NCI-H69 (cell line): ENCODE measurements at places on chromosomes 5 and 9.
A peak's percentile ranks its signal among the peaks of the same experiment; 100 is the strongest.

DNA sequence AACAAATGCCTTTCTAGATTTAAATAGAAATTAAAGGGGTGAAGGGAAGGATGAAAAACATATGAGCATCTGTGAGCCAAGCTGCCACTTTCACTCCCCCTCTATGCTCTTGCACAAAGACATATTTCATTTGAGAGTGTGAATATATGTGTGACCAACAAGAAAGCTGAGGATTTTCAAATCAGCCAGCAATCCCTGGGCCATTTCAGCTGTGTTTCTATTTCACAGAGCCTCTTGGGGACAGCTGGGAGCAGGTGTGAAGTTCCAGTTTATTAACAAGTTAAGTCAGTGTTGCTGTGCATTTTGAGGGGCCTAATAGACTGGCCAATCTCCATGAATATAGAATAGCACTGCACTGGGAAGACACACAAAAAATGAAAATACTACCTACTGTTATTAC is 248.7 kb upstream of the RGMB start:
- DNase-seq, result peak; percentile 67

- DNase-seq, result peak; percentile 88
These were observed 303.9 kb upstream of the EDIL3 start for GRCh38 chr5:84688566-84688965.

- DNase-seq, result no peak
These were observed 209.9 kb downstream of the AOPEP start for GRCh38 chr9:94936419-94936818.

DNA sequence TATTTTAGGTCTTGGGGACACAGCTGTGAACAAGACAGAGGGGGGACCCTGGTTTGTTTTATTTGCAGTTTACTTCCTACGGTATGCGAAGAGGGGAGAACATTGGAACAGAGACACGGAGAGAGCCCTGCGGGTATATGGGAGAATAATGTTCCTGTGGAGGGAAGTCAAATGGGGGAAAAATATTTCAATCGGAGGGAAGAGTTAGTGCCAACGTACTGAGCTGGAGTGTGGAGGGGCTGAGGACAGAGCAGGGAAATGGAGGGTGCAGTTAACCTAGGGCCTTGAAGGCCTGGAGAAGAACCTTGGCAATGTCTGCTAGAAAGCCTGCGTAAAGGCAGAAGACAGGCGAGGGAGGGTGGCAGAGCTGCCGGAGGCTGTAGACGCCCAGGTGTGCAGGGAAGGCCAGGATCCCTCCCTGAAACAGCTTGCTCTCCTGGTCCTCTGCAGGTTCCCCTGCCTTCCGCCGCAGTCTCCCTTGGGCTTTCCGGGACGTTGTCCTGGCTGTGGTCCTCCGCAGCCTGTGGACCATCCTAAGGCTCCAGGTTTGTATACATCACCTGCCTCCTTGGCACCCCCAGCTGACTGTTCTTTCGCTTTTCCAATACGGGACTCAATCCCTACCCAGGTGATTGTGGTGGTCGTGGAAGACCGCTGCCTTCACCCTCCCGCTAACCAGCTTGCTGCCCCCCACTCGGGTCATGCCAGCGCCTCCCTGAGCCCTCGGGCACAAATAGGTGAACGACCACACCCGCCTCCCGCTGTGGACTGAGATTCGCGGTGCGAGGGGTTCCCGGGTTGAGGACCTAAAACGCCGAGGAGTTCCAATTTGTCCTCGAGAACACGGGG is 1.9 kb upstream of the RACK1 start:
- no peak for DNase-seq

GRCh38 chr5:103373597-103374472 is 115.3 kb downstream of the MACIR start:
- DNase-seq, result peak; percentile 50

DNA sequence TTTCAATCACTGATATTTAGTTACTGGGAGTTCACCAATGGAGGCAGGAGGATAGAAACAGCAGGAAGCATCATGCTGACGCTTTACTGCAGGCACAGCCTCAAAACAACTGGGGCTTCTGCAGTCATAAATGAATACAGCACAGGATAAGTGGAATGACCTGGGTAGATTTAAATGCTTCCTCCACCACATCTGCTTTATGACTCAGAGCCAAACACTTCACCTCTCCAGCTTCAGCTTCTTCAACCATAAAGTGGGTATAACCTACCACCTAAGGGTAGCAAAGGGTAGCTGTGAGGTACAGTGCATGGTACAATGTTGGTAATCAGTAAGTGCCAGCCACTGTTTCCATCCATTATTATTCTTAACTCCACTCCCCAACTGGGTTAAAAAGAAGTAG is 28.4 kb downstream of the RASEF start:
- DNase-seq, result peak; percentile 81

DNA sequence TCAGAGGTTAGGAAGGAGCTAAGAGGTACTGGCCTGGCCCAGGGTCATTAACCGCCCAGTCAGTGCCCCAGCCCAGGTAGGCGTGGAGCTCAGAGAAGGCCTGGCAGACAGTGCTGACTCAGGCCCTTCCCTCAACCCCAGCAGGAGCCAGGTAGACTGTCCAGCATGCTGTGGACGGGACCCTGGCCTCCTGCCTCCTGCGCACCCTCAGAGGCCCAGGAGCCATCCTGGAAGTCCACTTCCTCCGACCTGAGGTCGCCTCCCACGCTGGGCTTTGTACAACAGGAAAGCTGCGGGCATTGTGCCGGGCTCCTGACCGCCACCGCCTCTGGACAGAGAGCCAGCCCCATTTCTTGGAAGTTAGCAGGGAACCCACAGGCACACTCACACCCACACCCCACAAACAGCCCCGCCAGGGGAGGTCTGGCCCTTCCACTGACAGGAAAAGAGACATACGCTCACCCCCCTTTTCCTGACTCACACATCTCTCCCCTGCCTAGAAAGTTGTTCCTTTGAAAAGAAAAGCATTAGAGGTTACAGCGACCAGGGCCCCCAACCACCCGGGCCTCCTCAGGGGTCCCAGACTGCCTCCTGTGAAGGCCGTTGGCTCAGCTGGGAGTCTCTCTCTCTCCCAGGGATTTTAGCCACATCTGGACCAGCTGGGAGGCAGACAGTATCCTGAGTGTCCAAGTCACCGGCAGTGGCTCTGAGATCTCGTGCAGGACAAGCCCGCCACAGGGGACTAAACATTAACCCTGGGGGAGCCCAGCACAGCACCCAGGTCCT is 7.7 kb downstream of the RALGDS start:
- no peak for DNase-seq

DNA sequence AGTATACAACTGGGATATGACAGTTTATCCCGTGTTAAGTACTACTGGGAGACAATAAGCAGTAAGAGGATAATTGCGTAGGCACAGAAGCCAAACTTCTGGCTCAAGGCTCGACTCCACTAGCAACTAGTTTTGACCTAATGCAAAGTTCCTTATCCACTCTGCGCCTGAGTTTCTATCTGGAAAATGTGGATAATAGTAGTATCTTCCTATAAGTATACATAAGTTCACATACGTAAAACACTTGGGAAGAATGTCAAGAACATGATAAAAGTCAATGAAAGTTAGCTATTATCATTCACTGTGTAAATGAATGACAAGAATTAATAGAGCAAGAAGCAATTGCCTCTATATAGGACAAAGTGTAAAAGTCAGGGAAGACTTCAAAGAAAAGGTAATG is 45.7 kb downstream of the FTMT start:
- DNase-seq, result peak; percentile 32

DNA sequence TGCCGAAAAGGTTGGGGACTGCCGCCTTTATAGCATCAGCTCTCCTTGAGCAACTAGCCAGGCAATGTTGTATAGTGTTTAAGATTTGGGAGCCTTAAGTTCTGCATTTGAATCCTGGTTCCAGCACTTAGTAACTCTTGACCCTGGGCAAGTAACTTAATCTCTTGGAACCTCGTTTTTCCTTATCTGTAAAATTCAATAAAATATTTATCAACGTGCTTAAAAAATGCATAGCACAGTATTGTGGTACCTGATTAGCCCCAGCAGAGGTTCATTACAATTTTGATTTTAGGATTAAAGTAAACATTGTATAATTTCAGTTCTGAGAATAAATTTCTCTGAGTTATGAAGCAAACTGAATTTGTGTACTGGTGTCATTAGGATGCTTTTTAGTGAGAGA is 66.4 kb downstream of the ZSWIM6 start:
- DNase-seq, result no peak

- DNase-seq, result peak; percentile 15
These were observed 21.4 kb downstream of the LHFPL2 start for GRCh38 chr5:78627175-78627574.

- no peak for DNase-seq
These were observed 88.0 kb downstream of the ARL15 start for GRCh38 chr5:54222336-54222735.

DNA sequence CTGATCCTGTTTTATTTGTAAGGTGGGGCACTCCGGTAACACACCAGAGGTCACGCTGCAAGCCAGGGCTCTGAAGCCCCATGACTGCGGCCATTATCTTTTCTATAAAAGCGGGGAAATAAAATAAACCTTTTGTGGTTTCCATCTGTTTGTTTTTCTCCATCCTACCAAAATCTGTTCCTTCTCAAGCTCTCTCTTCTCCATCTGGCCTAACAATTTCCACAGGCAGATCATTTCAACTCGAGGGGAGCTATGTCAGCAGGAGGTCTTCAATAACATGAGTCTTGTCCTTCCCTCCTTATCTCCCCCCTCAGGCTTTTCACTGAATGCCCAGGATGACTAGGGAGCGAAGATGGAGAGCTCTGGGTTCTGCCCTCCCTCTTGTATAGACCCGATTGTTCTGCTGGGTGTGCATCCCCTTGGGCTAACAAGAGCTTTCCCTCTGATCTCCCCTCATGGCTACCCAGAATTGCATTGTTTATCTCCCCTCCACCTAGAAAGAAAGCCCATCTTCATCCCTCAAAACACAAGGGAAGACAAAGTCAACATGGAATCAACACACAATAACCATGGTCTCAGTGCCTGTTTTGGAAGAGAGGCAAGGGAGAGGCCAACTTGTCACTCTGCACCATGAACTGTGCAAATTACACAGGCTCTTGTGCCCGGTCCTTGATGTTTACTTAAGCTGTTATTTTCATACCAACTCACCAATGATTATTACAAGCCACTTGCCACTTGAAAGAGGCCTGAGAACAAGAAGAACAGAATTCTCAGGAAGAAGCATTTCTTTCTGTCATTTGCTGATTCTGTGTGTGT is 187.8 kb downstream of the FANCC start:
- DNase-seq, result peak; percentile 61

- peak; percentile 51 for DNase-seq
These were observed 173.0 kb upstream of the DAPK1 start for GRCh38 chr9:87324613-87325194.

GRCh38 chr9:126869368-126869767 is 8.9 kb downstream of the ZBTB34 start:
- no peak for DNase-seq

- no peak for DNase-seq
These were observed 18.5 kb upstream of the ARSI start for GRCh38 chr5:150321211-150321610.

DNA sequence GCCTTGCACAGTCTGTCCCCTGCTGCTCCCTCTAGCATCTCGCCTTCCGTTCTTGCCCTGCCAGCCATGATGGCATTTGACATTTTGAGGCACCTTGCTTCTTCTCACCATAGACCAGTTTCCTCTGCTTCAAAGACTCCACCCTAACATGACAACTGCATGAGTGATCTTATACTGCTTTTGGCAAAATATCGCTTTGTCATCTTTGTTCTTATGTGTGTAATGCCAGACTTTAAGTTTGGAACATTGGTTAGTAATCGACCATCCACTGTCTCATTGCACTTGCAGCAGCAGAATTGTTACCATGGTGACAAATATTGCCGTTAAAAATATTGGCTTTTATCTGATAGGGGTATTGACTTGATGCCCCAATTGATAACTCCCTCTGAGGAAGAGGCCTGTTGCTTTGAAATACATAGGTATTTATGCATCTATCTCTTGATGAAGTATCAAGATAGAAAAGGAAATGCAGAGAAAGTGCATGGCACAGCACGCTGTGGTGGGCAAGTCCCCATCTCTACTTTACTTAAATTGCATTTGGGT is 6.8 kb downstream of the GARIN3 start:
- no peak for DNase-seq

- DNase-seq, result no peak
These were observed 48.3 kb upstream of the IRX4 start for GRCh38 chr5:1930880-1931603.

GRCh38 chr9:112104401-112104800 is 70.7 kb downstream of the SUSD1 start:
- DNase-seq, result peak; percentile 7

DNA sequence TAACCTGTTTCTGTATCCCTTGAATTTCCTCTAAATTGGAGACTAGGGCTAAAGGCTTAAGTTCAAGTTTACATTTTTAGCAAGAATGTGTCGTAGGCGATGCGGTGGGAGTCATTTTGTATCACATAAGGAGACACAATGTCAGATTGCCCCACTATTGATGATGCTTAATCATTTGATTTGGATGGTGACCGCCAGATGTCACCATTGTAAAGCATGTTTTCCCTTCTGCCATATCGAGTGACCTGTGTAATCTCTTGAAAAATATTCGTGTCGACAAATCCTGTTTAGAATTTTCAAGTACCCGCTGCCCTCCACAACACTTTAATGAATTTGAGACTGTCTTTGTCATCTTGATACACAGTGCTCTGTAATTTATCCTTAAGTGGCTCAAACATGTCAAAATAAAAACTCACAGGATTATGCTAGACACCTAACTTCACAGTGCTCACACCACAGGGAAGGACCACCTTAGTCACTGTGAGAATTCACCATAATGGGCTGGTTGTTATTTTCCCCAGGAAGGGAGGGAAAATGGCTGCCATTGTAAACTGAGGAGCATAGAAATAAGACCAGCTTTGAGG is 34.5 kb upstream of the SLC46A2 start:
- peak; percentile 63 for DNase-seq

GRCh38 chr5:138148811-138149210 is 9.6 kb upstream of the NME5 start:
- DNase-seq, result no peak

GRCh38 chr9:92657296-92658094 is 12.4 kb downstream of the IPPK start:
- DNase-seq, result no peak

DNA sequence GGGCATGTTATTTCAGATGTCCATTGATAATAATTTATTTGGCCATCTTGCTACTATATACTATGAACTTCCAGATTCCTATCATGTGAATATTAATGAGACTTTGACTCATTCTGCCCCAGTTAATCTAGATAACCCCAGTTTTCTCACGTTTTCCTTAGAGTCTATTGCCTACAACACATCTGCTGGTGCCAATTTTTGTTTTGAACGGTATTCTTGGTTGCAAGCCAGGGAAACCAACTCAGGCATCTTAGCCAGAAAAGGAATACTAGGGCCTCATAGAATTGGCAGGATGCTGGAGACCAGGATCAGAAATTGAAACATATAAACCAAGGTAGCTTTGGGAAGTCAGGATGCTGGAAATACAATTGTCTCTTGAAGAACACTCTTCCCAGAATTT is 28.0 kb upstream of the NPR3 start:
- DNase-seq, result no peak

DNA sequence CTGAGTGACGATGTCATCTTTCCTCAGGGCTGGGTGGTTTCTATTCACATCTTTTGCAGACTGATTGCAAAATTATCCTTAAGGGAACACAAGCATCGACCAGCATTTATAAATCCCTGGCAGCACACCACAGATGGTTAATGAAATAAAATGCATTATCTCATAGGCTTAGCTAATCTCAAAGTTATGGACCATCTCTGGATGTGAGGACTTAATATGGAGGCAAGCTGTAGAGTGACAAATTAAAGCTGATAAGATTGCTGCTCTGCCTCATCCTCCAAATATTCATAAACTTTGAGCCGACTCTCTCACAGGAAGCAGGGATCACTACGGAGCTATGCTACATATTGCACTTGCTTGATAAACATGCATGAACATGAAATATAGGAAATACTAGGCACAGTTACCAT is 663.2 kb upstream of the RGMB start:
- no peak for DNase-seq

GRCh38 chr5:10936081-10936855 is 175.2 kb upstream of the DAP start:
- no peak for DNase-seq
